ENCODE measurements at places on chromosomes 12 and 14.
A peak's percentile ranks its signal among the peaks of the same experiment; 100 is the strongest.

DNA sequence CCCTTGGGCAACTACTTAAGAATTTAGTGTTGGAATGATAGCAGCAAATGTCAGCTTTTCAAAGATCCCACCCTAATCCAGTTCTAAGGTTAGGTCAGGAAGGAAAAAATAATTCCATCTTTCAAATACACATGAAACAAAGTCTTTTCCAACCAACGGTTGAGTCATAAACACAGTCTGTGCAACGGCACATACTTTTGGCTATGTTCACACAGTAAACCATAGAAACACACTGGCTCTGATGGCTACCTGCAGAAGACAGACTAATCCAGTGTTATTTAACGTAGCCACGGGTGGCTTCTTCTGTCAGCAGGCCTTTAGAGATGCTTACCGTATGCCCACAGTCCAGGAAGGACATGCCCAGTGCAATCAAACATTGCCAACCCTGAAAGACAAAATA, 35.7 kb downstream of the HIGD1C start:
- DNase-seq, result peak; percentile 38

DNA sequence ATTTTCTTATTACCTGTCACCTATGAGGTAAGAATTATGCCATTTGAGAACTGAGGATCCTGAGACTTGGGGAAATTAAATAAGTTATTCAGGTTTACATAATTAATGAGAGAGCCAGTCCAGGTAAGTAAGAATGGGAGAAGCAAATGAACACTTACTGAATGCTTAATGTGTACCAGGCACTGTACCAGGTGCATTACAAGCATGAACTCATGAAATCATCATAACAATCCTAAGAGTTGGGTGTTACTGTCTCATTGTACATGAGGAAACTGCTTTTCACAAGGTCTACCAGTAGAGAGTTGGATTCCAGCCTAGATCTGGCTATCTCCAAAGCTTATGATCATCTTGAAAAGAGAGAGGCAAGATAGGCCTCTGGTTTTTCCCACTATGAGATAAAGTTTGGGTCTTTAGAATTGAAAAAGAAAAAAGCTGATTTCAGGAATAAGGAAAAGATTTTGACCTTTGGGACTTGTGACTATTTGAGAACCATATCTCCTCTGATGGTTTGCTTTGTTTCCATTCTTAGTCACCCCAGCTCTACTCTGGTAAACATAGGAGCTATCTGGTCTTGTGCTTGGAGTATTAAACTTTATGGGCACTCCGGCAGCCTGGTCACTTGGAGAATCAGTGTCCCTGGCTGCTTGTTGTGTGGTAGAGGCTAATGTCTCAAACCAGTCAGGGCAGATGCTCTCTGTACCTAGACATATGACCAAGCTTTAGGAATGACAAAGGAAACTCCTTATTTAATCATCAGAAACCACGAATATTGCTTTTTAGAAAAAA, 48.0 kb downstream of the PTHLH start:
- no peak for DNase-seq

DNA sequence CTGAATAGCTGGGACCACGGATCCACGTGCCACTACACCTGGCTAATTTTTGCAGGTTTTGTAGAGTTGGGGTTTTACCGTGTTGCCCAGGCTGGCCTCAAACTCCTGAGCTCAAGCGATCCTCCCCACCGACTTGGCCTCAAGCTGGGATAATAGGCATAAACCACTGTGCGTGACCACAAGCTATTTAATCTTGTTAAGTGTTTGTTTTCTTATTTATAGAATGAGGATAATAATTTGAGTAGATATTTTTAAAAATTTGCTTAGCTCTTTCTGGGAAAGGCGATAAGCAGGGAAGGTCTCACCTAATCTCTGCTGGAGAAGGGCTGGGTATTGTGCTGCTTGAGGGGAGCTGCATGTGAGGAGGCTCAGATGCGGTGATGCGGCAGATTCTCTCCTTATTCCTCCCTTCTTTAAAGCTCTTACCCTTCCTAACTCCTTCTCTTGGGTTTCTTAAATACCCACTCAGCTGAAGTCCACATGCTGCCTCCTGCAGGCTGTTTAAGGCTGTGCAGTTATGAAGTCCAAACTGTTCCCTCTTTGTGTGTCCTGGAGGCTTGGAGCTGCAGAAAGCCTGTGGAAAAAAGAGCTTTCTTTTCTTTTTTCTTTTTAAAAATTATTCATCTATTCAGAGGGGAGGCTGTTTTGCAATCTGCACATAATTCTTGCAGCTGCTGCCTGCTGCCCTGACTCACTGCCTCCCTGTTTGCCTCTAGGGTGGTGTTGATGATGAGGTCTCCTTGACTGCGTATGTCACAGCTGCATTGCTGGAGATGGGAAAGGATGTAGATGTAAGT, 37.9 kb downstream of the A2ML1 start:
- DNase-seq, result peak; percentile 41

DNA sequence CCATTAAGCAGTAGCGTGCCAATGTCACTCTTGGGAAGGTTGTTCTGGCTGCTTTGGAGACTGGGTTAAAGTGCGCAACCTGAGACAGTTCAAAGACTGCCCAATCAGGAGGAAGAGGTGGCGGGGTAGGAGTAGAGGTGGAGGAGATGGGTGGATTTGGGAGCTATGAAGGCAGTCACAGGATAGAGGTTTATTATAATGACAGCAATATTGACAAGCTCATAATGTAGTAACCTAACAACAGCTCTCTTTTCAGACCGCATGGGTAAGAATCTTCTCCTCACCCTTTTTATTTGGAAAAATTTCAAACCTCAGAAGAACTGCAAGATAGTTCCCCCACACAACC, 5.3 kb upstream of the PSMD9 start:
- no peak for DNase-seq

DNA sequence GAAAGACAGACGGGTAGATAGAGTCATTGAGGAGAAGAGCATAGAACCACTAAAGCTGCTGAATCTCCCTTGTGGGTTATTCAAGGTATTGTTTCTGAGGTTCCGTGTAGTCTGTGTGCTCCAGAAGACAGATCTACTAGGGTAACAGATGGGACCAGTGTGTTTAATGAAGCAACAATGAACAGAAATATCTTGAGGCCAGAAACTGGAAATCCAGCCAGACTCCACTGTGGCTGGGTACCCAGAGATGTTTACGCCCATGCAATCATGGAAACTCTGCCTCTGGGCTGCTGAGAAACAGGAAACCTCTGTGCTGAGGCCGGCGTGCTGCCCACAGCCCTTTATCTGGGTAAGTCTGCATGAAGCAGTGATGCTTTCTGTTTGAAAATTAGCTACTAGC, 8.3 kb downstream of the PROX2 start:
- DNase-seq, result peak; percentile 37

DNA sequence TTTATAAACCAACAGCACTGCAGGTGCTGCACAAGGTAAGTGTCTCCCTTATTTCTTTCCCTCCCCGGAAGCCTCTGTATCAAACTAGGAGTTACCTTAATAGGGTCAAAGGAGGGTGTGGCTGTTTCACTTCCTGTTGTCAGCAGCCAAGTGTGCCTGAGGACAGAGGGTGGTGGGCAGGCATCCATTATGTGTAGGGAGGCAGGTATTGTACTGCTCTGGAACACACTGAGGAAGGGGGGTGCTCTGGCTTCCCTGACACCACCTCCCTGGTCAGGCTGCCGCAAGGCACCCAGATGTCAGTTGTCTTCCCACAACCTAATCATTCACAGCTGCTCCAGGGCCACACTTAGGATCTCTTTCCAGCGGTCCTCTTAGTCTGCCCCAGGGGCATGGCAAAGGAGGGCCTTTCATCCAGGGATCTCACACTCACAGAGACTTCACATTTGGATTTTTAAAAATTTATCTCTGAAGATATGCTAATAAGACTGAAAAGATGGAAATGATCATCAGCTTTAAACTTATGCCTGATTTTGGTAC, 132.0 kb upstream of the ARHGAP5 start:
- DNase-seq, result no peak

DNA sequence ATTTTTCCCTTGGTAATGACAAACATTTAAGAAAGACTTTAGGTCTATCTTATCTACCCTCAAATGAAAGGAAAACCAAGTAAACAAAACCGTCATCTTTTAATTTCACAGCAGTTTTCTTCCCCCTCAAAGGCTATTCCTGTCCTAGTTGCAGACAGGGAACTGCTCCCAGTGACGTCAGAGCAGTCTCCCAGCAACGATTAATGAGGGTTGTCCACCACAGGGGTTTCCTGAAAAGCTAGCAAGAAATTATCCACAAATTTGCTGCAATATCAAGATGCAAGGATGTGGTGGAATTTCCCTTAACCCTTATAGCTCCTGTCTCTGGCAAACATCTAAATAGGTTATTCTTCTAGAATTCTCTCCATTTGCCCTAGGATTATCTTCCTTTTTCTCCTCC, 89.1 kb upstream of the STAC3 start:
- peak; percentile 53 for DNase-seq

- DNase-seq, result no peak
Measured at GRCh38 chr12:102436867-102437266, 43.5 kb downstream of the IGF1 start.

GRCh38 chr14:36524874-36525745, 5.1 kb upstream of the NKX2-1 start:
- DNase-seq, result no peak

DNA sequence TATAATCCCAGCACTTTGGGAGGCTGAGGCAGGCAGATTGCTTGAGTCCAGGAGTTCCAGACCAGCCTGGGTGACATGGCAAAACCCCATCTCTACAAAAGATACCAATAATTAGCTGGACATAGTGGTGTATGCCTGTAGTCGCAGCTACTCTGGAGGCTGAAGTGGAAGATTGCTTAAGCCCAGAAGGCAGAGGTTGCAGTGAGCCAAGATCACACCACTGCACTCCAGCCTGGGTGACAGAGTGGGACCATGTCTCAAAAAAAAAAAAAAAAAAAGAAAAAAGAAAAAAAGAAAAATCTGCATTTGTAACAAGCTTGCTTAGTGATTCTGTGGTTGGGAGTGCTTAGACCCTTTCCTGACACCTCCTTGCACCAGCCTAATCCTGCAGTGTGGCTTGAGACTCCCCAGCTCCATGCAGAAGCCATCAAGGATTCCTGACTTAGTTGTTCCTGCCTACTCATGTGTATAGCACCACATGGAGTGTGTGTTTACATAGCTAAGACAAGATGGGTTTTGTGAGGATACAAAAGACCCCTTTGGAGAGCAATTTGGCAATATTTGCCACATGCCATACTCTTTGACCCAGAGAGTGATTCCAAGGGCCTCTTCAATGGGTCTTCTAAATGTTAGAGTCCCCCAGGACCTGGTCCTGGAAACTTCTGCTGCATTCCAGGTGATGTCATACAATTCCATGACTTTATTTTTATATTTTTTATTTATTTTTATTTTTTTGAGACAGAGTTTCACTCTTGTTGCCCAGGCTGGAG, 5.1 kb upstream of the TMED10 start:
- no peak for DNase-seq

DNA sequence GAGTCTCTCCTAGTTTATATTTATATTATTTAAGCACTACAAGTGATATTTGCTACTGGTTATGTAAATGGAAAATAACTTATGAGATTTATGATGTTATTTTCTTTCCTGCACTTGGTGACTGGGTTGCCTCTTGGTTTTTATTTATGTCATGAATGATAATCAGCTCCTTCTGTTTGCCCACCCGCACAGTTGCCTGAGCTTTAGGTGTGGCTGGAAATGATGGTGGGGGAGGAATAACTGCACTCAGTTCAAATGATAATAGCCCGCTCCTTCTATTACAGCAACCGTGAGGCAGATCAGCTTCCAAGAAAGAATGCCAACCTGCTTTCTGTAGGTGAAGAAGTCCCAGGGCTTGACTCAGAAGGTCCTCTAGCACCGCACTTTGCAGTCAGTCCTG, 190.2 kb upstream of the CAND1 start:
- no peak for DNase-seq

- DNase-seq, result no peak
Measured at GRCh38 chr14:41257476-41257875, 349.2 kb upstream of the LRFN5 start.

DNA sequence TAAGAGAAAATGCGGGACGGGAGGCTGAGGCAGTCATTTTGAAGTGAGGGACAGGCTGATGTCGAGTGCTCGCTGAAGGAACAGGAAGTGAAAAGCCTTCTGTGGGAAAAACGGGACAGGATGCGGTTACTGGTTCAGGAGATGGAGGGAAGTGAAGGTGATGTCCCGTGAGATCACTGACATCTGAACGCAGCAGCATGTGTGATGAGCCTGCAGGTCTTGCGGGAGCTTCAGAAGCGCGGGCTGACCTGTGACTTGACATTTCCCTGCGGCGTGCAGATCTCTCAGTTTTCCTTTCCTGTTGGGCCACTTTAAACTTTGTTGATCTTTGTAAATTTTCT, 77.8 kb downstream of the DDX51 start:
- no peak for DNase-seq

- peak; percentile 66 for DNase-seq
Measured at GRCh38 chr14:69055125-69055524, 76.0 kb upstream of the ACTN1 start.

GRCh38 chr12:14256121-14256520, 109.4 kb upstream of the ATF7IP start:
- DNase-seq, result peak; percentile 47

DNA sequence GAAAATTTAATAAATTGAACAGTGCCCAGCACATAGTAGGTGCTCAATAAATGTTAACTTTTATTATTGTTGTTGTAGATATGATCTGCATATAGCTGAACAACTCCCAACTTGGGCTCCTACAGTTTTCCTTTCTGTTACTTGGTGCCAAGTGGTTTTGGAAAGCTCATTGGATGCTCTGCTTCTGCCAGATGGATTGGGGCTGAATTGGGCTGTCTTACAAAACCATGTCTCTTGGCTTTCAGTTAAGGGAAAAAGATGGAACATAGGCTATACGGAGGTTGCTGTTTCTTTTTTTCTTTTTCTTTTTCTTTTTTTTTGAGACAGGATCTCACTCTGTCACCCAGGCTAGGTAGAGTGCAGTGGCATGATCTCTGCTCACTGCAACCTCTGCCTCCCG, 140.7 kb upstream of the PWP1 start:
- no peak for DNase-seq

DNA sequence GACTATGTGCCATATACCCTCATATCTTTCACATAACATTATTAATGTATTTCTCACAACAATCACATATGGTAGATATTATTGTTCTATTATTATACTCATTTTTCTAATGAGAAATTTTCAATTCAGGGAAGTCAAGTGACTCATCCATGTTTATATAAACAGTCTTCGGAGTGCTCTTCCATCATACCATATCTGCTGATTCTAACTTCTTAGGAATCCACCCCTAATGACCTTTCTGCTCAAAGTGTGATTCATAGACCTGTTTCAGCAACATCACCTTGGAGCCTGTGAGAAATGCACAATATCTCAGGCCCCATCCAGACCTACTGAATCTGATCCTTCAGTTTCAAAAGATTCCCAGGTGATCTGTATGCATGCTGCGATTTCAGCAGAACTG, 39.8 kb upstream of the OVCH1 start:
- DNase-seq, result no peak

DNA sequence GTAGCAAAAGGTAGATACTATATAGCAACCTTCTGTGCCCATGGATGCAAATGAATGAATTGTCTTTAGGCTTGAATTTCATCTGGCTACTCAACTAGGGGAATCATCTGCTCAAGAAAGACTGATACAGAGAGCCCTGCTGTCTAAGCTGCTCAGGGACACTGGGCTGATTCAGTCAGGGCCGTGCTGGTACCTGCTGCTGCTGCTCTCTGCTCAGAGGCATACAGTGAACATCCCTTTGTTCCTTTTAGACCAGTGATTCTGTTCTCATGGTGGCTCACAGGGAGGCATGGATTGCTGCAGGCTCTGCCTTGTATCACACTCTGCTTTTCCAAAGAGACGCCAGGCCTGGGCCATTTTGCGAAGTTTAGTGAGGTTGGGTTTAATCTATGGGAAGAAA, 14.1 kb downstream of the EIF2B2 start:
- no peak for DNase-seq

Data from fibroblast of skin of abdomen (primary cell).